ENCODE measurements at places on chromosomes 1 and 21. TPM values are rescaled to one million over a fixed set of nuclear protein-coding genes. Genes with fewer than 3 reads are reported as not detected.

ATAD3C gene
- total RNA-seq: 0.62 TPM

GPR89B gene
- 29.6 TPM for total RNA-seq

LCE3D gene
- not detected for total RNA-seq

ITGB2 gene
- total RNA-seq: 9.2 TPM

TDRD5 gene
- total RNA-seq: 2.7 TPM

SAMSN1 gene
- total RNA-seq: 5.8 TPM

C1orf122 gene
- total RNA-seq: 10.3 TPM

GJA9 gene
- not detected for total RNA-seq

CFHR3 gene
- not detected for total RNA-seq

SPRR2B gene
- not detected for total RNA-seq

RGSL1 gene
- total RNA-seq: not detected

KIF21B gene
- total RNA-seq: 165 TPM

ICOSLG gene
- 0.31 TPM for total RNA-seq

PLEKHN1 gene
- not detected for total RNA-seq

ERICH3 gene
- 16.7 TPM for total RNA-seq

VHLL gene
- total RNA-seq: 0.94 TPM

LCE2A gene
- not detected for total RNA-seq

Measured in occipital lobe (tissue), 3 donors.